Stimulated activated CD4-positive, alpha-beta T cell treated with anti-CD3 and anti-CD28 coated beads, Interleukin-2, amount 100 ng/mL, for 24 hours (primary cell): ENCODE measurements at places on chromosomes 13 and 19.

DNA sequence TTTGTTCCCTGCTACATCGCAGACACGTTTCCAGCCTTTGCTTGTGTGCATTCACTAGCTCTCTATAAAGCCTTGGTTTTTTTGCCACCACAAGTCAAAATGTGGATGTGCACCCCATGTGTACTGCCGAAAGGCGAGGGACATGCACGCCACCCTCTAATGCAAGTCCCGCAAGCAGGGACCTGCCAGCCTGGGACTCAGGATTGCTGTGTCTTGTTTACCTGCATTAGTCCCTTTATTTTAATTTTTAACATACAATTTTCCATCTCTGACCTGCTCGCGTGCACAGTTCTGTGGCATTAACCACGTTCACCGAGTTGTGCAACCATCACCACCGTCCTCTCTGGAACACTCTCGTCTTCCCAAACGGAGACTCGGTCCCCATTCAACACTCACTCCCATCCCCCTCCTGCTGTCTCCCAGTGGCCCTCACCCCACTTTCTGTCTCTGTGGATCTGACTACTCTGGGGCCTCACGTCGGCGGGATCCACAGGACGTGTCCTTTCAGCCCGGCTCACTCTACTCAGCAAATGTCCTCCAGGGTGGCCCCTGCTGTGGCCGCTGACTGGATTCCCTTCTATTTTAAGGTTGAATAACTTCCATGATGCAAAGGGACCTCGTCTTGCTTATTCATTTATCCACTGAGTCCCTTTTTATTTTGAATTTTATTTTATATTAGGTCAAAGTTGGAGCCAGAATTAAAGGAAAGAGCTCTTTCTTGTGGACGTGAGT is 58.4 kb downstream of the RASA3 start:
- DNase-seq: no peak

DNA sequence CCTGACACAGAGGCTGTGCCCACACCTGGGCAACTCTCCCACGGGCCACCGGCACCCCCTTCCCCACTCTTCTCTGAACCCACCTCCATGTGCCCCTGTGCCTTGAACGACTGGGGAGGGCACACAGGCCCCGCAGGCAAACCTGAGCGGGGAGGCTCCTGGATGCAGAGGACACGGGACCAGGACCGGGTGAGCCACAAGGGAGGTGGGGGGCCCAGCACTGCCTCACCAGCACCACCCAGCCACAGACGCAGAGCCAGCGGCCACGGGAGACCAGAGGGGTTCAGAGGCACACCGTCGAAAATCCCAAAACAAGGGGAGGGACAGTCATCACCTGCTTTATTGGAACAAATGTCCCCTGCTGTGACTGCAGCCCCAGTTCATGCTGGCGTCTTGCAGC is 49.4 kb downstream of the STK24 start:
- no peak for DNase-seq

DNA sequence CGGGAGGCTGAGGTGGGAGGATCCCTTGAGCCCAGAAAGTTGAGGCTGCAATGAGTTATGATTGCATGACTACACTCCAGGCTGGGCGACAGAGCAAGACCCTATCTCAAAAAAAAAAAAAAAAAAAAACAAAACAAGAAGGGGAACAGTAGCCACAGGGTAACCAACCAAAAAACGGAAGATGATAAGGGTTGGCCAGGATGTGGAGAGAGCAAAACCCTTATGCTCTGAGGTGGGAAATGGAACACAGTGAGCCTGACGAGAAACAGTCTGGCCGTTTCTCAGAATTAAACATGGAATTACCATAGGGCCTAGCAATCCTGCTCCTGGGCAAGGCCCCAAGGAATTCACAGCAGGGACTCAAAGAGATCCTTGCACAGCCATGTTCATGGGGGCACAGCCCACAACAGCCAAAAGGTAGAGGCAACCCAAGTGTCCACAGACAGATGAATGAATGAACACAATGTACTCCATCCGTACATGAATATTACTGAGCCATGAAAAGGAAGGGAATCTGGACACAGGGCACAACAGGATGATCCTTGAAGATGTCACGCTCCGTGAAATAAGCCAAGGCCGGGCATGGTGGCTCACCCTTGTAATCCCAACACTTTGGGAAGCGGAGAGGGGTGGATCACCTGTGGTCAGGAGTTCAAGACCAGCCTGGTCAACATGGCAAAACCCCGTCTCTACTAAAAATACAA is 11.3 kb downstream of the NMRK2 start:
- DNase-seq: no peak

- no peak for DNase-seq
Observed at GRCh38 chr13:42633495-42633894, 59.5 kb downstream of the TNFSF11 start.

DNA sequence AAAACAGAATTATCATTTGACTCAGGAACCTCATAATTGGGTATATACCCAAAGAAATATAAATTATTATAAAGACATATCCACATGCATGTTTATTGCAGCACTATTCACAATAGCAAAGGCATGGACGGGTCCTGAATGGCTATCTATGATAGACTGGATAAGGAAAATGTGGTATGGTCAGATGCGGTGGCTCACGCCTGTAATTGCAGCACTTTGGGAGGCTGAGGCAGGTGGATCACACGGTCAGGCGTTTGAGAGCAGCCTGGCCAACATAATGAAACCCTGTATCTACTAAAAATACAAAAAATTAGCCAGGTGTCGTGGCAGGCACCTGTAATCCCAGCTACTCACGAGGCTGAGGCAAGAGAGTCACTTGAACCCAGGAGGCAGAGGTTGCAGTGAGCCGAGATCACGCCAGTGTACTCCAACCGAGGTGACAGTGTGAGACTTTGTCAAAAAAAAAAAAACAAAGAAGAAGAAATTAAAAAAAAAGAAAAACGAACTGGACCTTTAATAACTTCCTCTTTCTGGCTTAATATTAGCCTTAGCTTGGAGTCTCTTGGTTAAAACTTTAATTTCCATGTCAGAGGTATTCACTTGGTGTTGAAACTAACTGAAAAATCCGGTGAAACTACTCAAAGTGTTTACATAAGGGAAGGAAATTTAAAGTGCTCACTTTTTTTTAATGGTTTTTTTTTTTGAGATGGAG is 104.4 kb downstream of the ZNF486 start:
- no peak for DNase-seq

GRCh38 chr13:104592127-104592526 is 1525.9 kb upstream of the SLC10A2 start:
- DNase-seq: no peak

DNA sequence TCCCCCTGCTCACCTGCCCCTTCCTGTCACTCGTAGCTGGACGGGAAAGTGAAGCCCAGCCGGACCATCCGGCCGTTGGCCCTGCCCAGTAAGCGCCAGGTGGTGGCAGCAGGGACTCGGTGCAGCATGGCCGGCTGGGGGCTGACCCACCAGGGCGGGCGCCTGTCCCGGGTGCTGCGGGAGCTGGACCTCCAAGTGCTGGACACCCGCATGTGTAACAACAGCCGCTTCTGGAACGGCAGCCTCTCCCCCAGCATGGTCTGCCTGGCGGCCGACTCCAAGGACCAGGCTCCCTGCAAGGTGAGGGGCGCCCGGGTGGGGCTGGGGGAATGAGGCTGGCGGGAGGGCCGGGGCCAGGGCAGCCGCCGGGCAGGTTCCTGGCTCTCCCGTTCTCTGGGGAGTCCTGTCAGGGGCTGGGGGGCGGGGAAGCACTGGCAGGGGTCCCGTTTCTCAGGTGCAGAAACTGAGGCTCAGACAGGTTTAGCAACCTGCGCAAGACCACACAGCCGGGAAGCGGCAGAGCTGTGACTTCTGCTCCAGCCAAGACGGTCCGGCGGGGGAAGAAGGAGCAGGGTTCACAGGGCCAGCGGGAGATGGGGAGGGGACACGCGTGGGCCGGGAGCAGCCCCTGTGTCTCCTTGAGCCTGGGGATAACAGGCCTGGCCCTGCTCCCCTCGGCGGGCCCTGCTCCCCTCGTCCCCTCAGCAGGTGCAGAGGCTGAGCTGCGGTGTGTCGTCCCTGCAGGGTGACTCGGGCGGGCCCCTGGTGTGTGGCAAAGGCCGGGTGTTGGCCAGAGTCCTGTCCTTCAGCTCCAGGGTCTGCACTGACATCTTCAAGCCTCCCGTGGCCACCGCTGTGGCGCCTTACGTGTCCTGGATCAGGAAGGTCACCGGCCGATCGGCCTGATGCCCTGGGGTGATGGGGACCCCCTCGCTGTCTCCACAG is 5.3 kb downstream of the GZMM start:
- DNase-seq: no peak

- no peak for DNase-seq
Observed at GRCh38 chr13:75647126-75647784, 11.1 kb downstream of the LMO7 start.

DNA sequence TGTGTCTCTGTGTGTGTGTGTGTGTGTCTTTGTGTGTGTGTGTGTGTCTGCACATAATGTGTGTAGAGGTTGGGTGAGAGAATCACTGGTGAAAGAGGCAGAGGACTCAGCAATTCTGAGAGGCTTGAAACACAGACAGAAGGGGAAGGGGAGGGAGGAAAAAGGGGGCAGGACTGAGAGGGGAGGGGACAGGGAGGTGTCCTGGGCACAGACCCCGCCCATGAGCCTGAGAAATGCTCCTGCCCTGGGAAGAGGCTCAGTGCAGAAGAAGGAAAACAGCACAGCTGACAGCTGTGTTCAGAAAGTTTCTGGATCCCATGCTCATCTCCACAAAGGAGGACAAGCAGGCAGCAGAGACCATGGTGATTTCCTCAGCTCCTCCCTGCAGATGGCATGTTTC is 59.1 kb upstream of the CEACAM8 start:
- DNase-seq: no peak

GRCh38 chr13:53907891-53908290 is 879.3 kb downstream of the OLFM4 start:
- DNase-seq: no peak

DNA sequence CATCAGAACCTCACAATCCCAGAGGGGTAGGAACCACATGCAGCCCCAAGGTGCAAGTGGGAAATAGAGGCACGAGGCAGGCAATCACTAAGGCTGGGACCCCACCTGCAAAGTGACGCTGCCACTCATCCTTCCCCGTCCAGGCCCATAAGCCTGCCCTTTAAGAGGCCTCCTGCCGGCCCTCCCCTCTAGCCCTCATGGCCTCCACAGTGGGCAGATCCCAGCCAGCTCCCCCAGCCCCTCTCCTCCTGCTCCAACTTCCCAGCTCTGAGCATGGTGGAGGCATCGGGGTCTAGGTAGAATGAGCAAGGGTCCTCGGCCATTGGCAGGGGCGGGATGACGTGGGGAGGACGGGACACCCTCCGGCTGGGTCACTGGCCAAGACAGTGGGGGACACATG is 2.7 kb downstream of the ZSCAN18 start:
- no peak for DNase-seq

DNA sequence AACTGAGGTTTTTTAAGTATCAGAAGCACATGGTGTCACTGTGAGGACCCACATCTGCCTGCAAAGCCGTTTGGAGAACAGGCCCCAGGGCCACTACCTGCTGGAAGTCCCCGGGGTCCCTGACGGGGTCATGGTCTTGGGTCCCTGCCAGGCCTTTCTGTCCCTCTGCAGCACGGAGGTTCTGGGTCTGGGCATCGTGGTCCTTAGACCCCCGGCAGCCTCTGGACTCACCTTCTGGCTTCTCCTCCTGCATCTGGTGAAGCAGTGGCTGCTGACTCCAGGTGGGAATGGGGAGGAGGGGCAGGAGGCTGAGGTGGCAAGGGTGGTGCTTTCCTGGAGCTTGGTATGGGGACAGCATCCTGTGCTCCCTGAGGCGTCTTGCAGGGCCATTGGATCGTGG is 198.6 kb downstream of the TEX29 start:
- no peak for DNase-seq

DNA sequence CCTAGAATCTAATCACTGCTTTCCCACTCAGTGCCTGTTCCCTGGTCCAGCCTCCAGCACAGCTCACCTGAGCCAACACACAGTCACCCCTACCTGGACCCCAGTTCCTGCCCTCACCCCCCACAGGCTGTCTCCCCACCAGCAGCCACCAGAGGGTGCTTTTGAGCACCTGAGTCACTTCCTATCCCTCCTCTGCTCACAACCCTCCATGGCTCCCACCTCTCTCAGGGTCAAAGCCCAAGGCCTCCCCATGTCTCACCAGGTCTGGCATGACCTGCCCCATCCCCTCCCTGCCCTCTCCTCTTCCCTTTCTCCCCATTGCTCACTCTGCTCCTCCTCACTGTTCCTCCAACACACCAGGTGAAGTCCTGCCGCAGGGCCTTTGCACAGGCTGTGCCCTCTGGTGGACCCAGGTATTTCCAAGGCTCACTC is 7.1 kb upstream of the DPP9 start:
- peak; percentile 76 for DNase-seq

DNA sequence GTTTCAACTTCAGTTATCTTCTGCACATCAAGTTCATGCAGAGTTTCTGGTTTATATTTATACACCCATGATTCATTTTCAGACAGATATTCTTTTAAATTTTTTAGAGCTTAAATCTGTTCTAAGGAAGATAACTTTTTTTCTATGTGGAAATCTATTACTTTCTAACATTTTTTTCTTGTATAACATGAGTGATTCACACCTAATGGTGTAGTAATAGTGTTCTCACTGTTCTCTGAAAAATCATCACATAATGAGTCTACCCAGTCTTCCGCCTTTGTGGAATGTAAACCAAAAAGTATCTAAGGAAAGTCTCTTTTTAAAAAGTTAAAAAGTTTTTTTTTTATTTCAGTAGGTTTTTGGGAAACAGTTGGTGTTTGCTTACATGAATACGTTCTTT is 70.8 kb downstream of the FNDC3A start:
- no peak for DNase-seq

GRCh38 chr19:18388100-18388959 is 2.4 kb downstream of the GDF15 start:
- DNase-seq: peak; percentile 83

- DNase-seq: no peak
Observed at GRCh38 chr13:19178901-19179593, 2.6 kb downstream of the TUBA3C start.

DNA sequence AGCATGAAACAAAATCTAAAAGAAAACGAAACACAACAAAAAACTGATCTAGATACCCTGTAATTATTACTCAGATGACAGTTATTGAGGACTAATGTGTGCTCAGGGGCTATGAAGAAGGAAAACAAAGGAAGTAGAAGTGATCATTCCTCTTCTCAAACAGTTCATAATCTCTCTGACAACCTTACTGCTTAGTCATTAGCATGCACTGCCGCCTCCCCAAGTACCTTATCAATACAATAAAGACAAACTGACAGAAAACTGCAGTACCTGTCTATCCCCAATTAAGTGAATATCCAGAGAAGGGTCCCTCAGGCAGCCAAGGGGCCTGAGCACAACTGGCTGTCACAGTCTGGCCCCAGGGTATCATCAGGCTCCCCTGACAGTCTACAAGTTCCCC is 22.0 kb upstream of the POU4F1 start:
- no peak for DNase-seq

- DNase-seq: peak; percentile 65
Observed at GRCh38 chr19:12733369-12734214, 892 bp downstream of the TRIR start.

DNA sequence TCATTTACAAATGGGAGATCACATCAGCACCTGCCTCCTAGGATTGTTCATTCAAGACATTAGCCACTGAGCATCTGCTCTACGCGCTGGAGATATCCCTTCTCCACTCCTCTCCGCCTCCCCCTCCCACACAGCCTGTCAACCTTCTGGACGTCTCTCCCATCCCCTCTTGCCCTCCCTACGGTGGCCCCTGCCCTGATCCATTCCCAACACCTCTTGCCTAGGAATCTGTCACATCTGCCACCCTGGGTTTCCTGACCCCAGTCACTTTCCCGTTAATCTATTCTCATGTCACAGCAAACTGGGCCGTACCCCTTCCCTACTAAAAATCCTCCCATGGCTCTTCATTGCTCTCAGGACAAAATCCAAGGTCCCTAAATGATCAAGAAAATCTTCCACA is 10.3 kb downstream of the DYRK1B start:
- no peak for DNase-seq

GRCh38 chr19:4748185-4748584 is 24.5 kb upstream of the DPP9 start:
- DNase-seq: no peak
